ENCODE measurements at places on chromosomes 7 and 10.

DNA sequence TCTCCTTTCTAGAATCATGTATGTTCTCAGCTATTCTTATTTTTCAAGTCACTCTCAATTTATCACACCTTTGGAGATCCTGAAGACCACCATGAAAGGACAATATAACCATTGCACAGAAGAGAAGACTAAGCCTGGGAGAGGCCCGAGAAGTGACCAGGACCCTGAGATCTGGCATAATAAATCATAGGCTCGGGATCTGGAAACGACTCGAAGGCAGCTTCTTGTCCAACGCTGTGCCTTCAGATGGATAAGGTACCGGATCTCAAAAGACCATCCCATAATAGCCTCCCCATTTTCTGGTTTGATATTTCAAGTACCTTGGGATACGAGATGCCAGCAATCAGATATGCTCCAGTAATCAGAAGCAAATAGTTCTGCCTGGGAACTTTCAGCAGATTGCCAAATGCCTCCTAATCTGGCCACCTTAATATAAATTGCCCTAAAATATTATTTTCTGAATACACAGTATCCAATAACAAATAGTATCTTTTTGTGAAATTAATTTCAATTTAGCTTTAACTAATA, 179.2 kb upstream of the ZMIZ1 start:
- no peak for DNase-seq

DNA sequence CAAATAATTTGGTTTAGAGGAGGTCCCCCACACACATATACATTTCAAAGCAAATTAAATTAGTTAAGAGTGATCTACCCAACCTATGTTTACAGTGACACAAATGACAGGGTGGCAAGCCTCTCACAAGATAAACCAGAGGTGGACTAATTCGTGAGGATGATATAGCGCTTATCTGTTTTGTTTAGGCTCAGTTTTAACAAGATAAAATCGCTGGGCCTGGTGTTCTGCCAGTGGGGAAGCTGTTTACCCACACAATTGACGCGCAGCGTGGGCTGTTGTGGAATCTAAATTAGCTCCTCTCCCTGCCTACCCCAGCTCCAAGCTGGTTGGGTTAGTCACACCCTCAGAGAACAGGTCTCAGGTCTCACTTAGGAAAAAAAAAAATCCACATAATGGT, 16.7 kb upstream of the PLXNA4 start:
- no peak for DNase-seq

GRCh38 chr7:45662540-45663166, 88.5 kb downstream of the ADCY1 start:
- DNase-seq = no peak

DNA sequence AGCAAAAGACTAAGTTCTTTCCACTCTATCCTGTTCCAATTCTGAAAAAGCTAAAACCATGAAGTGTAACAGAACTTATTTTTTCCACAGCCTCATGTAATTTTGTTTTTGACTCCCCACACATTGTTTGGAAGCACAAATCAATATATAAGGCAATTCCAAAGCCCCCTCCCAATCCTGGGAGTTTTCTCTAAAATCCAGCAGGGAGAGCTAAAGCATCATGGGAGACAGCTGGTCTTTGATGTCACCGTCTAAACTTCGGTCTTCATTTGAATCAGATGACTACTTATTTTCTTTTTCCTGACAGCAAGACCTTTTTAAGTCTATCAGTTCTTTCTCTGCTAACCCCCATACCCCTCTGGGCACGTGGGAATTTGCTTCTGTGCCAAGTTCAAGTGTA, 33.3 kb upstream of the PON1 start:
- no peak for DNase-seq

GRCh38 chr10:4780782-4781181, 45.2 kb upstream of the AKR1E2 start:
- no peak for DNase-seq

DNA sequence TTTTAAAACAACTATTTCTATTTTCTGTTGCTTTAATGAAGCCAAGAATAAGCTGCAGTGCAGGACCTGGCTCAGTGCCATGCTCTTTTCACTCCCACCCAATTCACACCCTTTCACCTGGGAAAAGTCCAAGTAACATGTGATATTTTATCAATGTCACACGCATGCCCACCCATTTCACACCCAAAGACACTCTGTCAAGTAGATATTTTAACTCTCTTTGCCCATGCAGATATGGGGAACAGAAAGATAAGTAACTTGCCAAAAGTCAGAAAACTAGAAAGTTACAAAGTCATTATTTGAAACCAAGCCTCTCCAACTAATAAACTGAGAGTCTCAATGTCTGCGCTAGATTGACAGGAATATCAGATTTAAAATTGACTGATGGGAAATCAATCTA, 706.7 kb upstream of the PHF14 start:
- no peak for DNase-seq

DNA sequence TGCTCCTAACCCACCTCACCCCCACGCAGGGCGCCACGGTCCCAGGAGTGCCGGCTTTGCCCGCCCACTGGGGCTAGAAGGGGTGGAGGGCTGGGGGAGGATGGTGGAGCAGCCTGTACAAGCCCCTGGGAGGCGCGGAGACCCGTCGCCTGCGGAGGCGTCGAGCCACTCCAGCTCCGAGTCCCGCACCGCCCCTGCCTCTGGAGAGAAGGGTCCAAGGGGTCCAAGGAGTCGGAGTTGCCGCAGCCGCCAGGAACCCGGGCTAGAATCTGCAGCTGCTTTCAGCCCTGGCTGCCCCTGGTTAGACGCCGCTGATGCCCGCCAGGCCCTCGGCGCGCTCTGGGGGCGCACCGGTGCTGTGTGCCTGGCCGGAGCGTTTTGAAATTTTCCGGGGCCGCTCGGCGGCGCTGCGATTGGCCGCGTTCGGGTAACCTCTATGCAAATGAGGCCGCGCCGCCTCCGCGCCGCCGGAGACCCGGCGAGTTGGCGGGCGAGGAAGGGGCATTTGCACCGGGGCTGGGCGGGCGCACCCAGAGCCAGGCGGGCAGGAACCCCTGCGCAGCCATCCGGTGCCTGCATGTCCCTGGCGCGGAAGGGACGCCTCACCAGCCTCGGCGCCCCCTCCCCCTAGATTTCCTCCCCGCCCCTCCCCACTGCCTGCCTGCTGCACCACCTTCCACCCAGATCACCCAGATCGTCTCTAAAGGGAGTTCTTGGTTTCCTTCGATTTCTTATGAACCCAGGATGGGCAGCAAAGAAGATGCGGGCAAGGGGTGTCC, at the start of gene HMX2:
HMX2 (plus strand) TSS at position 502 of the 779 bp plus-strand sequence; CDS start at position 745, 243 bp downstream.
- no peak for DNase-seq

GRCh38 chr7:36726311-36726710, 2.0 kb upstream of the AOAH start:
- DNase-seq = no peak

DNA sequence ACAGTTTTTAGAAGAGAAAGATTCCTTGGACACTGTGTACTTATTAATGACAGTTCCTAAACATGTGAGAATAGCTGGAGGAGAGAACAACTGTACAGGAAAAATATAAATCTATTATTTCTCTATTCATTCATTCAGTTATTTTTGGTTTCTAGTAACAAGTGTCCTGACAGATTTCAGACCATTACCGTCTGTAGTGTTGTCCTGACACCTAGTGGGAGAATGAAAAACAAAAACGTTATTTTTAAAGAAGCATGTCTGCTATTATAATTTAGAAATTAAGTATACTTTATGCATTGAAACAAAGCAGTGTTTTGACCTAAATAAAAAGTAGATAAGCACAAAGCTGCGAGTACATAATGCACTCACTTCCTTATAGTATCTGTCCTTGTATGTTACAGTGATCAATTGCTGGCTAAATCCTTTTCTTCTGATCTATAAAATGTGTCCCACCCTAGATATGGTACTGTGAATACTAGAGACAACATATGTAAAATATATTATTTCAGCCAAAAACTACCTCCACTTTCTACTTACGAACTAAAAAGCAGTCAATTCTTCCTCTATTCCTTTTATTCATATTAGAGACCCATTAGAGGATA, 575.6 kb downstream of the ARL4A start:
- no peak for DNase-seq

- no peak for DNase-seq
Observed at GRCh38 chr7:45921381-45921698, 268 bp upstream of the IGFBP3 start.

All from iPS DF 19.7 (cell line).